ENCODE measurements at places on chromosomes 1 and 21.

- DNase-seq = peak; percentile 8
These were observed 28.4 kb downstream of the WDR4 start for GRCh38 chr21:42850866-42851391.

DNA sequence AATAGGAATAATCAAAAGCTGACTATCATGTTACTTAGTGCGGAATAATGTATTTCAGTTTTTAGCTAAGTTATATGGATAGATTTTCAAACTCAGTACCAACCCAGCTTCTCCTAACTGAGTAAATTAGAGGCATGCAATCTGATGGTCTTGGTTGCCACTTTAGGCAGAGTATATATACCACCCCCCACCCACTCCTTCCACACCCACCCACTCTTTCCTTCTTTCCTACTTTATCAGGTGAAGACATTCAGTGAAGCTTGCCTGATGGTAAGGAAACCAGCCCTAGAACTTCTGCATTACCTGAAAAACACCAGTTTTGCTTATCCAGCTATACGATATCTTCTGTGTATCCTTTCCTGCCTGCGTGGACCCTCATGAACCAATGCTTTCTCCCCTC, 36.3 kb downstream of the DAP3 start:
- DNase-seq = no peak

- no peak for DNase-seq
These were observed 3.2 kb upstream of the ATP1A2 start for GRCh38 chr1:160112357-160112756.

DNA sequence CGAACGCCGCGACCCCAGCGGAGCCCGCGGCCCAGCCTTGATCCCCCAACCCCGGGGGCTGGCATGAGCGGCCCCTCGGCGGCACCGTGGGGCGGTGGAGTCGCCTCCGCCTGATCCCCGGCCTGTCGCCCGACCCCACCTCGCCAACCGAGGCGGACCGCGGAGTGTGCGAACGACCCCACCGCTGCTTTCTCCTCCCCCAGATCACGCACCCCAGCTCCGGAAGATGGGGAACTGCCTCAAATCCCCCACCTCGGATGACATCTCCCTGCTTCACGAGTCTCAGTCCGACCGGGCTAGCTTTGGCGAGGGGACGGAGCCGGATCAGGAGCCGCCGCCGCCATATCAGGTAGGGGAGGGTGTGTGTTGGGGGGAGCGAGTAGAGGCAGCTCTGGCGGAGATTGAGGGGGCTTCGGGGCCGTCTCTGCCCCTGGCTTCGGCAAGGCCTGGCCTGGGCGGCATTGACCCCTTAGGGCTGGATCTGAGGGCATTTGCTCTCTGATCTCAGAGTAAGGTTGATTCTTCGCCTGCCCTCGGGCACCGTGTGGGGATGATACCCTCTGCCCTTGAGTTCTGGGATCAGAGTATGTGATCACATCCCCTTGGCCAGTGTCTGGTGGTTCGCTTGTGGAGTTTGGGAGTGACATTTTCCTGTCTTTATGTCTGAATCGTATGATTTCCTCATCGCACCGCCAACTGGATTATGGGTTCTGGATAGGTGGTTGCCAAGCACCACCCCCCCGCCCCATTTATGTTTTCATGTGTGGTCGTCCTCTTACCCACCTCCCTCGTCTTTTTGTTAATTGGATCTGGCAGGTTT, 668 bp downstream of the RNF11 start:
- DNase-seq = peak; percentile 19

- no peak for DNase-seq
These were observed 1.8 kb downstream of the RERE start for GRCh38 chr1:8815582-8816151.

- DNase-seq = no peak
These were observed 21.5 kb downstream of the RPL5 start for GRCh38 chr1:92853299-92853698.

DNA sequence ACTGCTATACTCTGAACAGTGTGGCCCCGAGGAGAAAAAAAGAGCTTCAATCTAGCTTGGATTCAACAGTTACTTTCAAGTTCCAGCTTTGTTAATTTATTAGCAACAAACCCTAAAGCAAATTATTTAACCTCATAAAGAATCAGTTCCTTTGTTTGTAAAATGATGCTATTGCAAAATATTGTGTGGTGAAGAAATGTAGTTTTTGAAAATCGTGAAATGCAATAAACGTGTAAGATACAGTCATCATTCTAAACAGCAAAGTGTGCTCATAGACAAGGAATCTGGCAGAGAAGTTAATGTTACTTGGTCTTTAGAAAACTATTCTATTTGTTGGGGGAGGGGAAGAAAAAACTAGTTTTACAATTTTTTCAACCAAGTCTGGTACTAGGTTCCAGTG, 297.6 kb upstream of the ADGRL4 start:
- DNase-seq = no peak

- DNase-seq = no peak
These were observed 247.9 kb downstream of the FOXD2 start for GRCh38 chr1:47685763-47686066.

DNA sequence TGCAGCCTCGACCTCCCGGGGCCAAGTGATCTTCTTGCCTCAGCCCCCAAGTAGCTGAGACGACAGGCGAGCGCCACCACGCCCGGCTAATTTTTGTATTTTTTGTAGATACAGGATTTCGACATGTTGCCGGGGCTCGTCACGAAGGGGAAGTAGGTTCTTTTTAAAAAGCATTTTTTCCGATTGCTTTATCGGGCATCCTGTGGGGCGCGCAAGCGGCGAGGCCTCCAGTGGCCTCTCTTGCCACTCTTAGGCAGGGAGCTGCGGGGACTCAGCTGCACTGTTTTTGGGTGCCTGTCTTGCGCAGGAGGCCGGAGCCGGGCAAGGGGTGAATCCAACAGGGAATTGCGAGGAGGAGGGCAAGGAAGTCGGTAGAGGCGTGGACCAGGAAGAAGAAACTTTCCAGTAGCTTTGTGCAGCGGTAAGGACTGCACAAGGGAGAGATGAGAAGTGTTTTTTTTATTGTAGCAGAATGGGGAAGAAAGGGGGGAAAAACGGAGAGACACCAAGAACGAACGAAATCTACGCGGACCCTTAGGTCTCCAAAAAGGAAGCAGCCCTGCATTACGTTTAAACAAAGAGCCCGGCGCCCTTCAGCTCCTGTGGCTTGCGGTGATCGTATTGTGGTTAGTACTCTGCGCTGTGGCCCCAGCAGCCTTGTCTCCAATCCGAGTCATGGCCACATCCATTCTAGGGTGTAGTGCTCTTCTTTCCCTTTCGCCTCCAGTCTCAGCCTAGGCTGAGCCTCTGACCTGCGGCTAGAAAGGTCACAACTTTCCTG, 164.8 kb downstream of the PPIAL4G start:
- DNase-seq = peak; percentile 55

DNA sequence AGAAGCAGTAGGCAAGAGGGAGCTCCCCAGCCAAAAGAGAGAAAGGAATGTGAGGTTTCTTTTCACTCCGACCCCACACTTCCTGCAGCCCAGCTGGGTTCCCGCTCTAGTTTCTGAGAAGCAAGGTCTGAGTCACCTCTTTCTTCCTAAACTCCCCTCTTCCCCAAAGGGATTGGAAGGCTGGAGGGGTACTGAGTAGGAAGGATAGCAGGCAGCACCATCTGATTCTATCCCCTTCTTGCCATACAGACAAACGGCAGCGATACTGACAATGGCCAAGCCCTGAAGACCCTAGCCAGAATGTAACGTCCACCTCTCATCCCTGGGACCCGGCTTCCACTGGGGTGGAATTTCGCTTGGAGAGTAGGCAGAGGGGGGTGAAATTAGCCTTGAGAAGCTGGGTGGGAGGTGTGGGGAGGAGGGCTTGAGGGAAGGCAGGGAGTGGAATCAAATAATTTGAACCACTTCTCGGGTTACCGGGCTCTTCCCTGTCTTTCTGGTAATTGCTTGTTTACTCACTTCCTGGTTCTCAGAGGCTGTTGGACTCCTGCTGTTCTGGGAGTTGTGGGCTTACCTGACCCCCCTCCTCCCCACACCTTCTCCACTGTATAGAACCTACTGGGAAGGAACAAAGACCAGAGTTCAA, 13.2 kb downstream of the IER5 start:
- DNase-seq = no peak

GRCh38 chr1:97365026-97365425, 555.8 kb downstream of the DPYD start:
- DNase-seq = no peak

DNA sequence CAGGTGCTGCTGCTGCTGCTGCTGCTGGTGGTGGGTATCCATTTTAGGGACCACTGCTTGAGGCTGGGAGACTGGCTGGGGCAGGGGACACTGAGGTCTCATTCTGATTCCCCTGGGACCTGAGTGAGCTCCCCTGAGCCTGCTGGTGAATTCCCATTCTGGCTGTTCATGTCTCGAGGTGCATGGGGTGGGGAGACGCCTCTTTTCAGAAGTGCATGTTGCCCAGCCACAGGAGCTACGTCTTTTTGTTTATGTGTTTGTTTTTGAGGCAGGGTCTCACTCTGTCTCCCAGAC, 133.4 kb downstream of the RHOU start:
- DNase-seq = no peak

DNA sequence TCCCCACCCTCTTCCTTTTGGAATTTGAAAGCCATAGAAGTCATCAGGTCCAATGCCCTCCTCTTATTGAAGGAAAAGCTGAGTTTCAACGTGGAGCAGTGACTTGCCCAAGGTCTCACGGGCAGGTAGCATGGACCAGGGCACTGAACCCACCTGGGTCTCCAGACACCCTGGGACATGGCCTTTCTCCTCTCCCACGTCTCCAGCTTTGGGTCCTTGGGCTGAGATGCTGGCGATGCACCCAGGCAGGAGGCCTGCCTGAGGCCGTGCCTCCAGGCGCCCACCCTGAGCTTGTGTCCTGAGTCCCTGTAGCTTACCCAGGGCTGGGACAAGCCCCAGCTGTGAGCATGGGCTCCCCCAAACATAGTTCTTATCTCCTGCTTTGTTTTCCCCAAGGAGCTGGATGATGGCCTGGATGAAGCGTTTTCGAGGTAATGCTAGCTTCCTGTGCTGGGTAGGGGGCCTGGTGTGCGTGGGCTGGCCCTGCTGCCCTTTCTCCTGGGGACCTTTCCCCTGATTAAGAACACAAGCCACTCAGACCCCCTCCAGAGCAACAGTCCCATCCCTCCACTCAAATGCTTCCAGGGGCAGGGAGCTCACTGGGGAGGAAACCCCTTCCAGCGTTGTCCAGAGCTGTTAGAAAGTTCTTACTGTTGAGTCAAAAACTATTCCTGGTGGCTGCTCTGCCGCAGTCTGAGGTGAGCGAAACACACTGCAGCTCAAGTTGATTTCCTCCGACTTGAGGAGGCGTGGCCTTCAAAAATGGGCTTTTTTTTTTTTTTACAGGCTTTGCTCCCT, 21.6 kb downstream of the LDLRAP1 start:
- DNase-seq = peak; percentile 52

GRCh38 chr21:42311816-42312625, 3.2 kb downstream of the TFF3 start:
- no peak for DNase-seq

DNA sequence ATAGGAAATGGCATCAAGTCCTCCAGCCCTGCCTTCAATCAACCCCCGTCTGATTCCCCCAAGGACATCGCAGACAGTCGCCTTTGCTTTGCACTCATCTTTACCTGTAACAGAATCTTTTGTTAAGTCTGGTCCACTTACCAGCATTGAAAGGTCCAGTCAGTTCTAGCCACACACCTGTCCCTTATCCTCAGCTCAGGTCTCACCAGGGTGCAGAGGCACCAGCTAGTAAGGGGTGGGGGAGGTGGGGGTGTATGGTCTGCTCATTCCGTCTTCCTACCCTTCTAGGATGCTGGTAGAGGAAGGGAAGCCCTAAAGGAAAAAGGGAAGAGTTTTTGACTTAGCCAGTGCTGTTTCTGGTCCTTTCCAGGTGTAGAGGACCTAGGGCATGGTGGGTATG, 427.7 kb downstream of the MATN1 start:
- no peak for DNase-seq

DNA sequence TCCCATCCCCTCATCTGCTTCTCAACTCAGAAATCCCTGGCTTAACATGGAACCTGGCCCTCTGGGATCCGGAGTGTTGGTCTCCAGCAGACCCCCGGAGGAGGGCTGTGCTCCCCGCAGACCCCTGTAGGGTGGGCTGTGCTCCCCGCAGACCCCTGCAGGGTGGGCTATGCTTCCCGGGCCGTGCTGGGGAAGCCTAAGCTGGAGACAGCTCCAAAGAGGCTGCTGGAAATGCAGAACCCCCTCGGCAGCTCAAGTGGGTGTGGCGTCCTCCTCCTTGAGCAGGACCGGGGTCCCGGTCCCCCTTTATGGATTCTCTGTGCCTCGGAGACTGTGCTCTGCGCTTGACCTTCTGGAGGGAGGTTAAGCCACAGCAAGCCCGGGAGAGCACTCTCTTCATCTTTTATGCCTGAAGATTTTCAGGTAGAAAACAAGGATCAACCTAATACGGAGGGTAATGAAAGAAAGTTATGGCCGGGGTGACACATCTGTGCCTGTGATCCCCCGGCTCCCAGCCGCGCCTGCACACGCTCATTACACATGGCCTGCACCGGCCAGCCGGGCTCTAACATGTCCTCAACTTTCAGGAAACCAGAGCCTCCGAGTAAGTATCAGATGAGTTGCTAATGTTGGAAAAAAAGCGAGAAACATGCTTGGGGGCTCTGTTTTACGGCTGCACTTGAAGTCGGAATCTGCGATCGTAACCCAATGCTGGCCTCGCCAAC, 87.7 kb upstream of the ACTRT2 start:
- no peak for DNase-seq

DNA sequence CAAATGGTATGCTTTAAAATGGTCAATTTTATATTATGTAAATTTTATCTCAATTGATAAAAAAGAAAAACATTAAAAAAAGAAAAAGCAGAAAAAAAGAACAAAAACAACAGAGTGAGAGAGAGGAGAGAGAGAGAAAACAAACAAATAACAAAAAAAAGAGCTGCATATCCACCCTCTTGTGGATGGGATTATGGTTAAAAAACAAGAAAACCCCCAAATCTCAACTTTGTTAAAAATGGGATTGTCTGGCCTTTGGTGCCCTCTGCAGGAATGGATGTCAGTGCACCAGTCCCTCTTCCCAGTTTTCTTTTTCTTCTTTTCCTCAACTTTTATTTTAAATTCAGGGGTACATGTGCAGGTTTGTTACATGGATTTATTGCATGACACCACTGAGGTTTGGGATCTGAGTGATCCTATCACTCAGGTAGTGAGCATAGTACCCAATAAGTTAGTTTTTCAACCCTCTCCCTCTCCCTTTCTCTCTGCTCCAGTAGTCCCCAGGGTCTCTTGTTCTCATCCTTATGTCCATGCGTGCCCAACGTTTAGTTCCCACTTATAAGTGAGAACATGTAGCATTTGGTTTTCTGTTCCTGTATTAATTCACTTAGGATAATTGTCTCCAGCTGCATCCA, 28.1 kb downstream of the RNF187 start:
- peak; percentile 48 for DNase-seq

DNA sequence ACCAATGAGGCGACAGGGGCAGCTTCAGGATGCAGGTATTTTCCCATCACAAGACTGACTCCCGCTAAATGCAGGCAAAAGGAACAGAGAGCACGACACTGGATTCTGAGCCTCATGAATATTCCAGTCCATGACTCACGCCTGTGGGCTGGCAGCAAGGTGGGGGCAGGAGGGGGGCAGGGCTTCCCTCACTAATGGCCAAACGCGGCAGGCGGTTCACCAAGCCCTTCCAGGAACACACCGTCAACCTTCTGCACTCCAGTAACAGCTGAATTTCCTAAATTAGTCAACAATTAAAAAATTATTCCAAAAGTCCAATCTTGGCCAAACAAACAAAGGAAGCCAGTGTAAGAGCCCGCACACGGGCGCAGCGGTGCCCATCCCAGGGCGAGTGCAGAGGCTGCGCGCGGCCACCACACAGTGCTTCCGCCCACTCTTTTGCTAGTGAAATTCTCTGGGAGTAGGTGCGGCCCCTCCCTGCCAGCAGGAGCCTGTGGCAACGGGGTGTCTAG, 12.5 kb upstream of the GPR153 start:
- DNase-seq = no peak

All from CD4-positive, alpha-beta T cell treated with Interleukin-4 for 4 hours (primary cell).